BJ (cell line): ENCODE measurements at places on chromosomes 7 and 10. TPM values are rescaled to one million over a fixed set of nuclear protein-coding genes. Genes with fewer than 3 reads are reported as not detected.

GRCh38 chr10:34206935-34207268 is 608.2 kb downstream of the PARD3 start:
- DNase-seq: no peak

GRCh38 chr7:15571301-15571878 is 9.6 kb upstream of the AGMO start:
- DNase-seq: no peak

DNA sequence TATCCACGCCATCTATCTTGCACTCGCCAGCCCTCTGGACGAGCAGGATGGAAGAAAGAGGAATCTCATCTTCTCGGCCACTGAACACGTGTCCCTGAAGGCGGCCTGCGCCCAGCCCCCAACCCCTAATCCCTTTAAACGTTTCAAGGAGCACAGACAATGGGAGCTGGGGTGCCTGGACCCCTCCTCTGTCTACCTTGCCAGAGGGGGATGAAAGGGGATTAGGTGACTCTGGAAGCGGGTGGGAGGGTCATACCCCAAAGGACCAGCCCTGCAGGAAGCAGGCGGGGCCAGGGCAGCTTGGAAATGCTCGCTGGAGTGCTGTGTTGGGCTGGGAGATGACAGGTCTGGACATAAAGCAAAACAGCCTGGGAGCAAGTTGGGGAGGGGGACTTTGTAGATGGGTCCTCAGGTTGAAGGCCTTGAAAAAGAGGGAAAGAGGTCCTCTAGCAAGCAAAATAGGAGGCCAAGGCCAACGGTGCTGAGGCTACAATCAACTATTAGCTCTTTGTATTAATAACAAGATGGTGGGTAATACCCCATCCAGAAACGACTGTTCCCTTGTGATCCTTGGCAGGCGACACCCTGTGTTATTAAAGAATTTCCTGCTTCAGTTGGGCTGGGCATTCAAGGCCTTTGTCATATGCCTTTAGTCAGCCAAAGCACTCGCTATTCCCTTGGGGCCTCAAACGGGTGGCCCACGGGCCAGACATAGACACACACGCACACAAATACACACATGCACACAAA is 126.5 kb upstream of the UNC5B start:
- no peak for DNase-seq

DNA sequence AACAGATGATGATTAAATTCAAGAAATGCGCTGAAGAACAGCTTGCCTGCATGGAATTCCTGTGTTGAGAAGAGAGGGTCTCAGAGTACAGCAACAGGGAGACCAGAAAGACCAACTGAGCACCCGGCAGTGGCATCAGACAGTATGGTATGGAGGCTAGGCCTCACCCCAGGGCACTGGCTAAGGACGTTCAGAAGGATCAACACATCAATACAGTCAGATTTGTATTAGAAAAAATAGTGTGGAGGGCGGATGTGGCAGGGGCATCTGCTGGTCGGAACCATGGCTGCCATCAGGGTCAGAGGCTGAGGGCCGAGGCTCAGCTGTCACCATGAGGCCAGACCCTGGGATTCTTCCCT is 142.1 kb downstream of the ADARB2 start:
- no peak for DNase-seq

Gene OR2A42
- polyA plus RNA-seq: 0.02 TPM in 1 of 2 replicates, not detected in the other

Gene SMARCD3
- polyA plus RNA-seq: 37.7 and 46.6 TPM in 2 replicates

GRCh38 chr10:52814506-52814905 is 41.9 kb upstream of the MBL2 start:
- no peak for DNase-seq

Gene PPP1R9A
- 0.09 and 0.16 TPM in 2 replicates for polyA plus RNA-seq

DNA sequence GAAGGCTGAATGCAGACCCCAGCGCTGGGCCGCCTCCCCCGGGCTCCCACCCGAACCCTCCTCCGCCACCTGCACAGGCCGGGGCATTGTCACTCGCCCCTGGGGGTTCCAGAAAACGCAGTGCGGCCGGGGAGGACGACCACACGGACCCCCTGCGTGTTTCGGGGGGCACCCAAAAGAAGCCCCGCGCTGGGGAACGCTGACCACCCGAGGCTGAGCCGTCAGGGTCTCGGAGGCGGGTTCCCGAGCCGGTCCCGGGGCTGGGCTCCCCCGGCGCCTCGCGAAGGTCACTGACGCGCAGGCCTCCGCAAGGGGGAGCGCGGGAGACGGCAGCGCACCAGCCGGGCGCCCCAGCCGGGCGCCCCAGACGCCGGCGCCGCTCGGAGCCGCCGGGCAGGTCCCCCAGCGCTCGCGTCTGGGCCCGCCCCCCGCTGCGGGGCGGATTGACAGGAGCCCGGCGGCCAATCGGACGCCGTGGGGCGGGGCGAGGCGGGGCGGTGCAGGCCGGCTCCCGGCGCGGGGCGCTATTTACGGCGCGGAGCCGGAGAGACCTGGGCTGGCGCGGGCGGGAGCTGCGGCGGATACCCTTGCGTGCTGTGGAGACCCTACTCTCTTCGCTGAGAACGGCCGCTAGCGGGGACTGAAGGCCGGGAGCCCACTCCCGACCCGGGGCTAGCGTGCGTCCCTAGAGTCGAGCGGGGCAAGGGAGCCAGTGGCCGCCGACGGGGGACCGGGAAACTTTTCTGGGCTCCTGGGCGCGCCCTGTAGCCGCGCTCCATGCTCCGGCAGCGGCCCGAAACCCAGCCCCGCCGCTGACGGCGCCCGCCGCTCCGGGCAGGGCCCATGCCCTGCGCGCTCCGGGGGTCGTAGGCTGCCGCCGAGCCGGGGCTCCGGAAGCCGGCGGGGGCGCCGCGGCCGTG is at the start of gene BAMBI:
Gene BAMBI (plus strand): TSS at position 554 of the 920 bp plus-strand sequence. CDS start 377 bp downstream, outside the sequence.
- no peak for DNase-seq

Gene MOGAT3
- not detected in 2 replicates for polyA plus RNA-seq

Gene GNGT1
- polyA plus RNA-seq: not detected in 2 replicates

DNA sequence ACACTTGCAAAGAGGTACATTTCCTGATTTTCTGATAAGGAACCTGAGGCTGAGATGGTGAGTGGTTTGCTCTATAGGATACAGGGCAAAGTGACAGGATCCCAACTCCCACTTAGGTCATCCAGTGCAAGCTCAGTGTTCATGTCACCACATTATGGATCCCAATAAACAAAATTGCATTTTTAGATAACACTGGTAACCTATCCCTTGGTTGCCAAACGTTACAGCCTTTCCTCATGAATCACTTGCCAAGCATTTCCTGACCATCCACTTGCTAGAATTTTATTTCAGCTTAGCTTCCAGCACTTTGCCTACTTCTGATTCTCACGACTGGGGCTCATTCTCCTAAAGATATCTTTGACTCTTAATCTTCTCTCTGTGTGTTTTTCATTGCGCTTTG is 131.4 kb upstream of the ODAD2 start:
- peak; percentile 50 for DNase-seq

Gene POLR3A
- 12.1 and 12.7 TPM in 2 replicates for polyA plus RNA-seq

Gene LLCFC1
- polyA plus RNA-seq: not detected in 2 replicates

Gene LRIT1
- polyA plus RNA-seq: not detected in 2 replicates

- no peak for DNase-seq
Measured at GRCh38 chr7:130303982-130304381, 11.0 kb downstream of the CPA4 start.

GRCh38 chr7:78746301-78746700 is 707.2 kb downstream of the MAGI2 start:
- no peak for DNase-seq

- DNase-seq: no peak
Measured at GRCh38 chr10:56895306-56895705, 534.2 kb upstream of the ZWINT start.

DNA sequence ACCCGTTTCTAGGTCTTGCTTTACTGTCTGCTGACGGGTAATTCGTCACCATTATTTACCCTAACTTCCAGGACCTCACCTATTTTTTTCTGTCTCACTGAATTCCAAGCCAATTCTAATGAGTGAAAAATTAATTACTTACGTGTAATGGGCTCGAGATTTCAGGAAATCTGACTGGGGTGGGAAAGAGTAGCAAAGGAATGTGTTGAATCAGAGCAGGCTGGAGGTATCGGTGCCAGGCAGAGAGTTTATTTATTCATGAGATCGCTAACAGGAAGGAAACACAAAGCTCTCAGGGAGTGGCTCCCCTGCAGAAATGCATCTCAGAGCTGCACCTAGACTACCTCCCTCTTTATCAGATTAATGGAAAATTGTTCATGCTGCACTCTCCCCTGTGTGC is 4.0 kb upstream of the DIP2C start:
- DNase-seq: no peak

Gene SCIN
- 0.06 and 0.17 TPM in 2 replicates for polyA plus RNA-seq

DNA sequence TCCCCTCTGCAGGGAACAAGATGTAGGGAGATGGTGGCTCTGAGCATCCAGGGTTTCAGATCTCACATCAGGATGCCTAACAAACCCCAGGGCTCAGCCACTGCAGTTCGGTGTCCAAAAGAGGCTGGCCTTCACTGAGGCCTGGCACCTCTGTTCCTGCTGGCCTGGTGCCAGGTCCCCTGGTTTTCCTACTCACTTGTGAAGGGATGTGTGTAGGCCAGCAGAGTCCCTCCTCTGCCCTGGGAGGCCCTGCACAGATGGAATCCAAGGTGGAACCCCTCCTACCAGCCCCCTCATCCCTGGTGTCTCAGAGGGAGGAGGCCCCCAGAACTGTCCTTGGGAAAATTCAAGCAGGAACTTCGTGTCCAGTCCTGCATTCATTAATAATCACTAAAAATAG is 260.6 kb downstream of the CCSER2 start:
- no peak for DNase-seq

- no peak for DNase-seq
Measured at GRCh38 chr7:3682028-3682710, 381.1 kb downstream of the SDK1 start.

Gene CYP2W1
- polyA plus RNA-seq: not detected in 2 replicates

DNA sequence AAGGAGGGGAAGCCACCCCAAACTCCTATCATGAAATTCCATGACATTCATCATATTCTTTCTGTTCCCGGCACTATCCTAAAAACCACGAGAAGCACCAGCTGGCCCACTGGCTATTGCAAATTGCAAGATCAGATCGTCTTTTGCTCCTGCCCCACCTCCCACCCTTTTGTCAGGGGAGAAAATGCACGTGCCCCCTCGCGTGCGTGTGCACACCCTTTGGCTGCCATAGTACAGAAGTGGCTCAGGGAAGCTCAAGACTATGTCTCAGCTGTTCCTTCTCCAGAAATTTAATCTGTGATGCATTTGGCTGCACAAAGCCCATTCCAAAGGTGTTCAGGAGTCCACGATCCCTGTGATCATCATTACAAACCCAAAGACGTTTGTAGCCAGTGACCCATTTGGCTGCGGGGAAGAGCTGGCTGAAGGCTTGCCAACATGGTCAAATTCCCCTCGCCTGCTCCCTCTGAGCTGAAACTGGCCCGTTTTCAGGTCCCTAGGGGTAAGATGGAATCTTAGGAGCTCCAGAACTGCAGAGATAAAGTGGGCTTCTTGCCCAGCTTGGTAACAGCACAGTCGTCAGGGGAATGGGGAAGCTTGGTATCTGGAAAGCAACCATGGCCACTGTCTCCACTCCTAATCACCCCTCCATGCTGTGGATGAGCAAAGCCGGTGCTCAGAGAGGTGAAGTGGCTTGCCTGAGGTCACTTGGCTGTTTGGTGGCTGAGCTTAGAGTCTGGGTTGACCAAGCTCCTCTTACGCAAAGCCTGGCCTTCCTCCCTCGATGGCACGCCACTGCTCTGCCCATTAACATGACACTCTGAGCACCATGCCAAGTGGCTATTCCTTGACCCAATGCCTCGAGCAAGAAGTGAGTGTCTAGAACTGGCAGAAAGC is 155.4 kb downstream of the NEURL1 start:
- DNase-seq: no peak

Gene ZNF783
- polyA plus RNA-seq: 5.9 and 6.9 TPM in 2 replicates

Gene CHST3
- 15.3 and 20.9 TPM in 2 replicates for polyA plus RNA-seq

DNA sequence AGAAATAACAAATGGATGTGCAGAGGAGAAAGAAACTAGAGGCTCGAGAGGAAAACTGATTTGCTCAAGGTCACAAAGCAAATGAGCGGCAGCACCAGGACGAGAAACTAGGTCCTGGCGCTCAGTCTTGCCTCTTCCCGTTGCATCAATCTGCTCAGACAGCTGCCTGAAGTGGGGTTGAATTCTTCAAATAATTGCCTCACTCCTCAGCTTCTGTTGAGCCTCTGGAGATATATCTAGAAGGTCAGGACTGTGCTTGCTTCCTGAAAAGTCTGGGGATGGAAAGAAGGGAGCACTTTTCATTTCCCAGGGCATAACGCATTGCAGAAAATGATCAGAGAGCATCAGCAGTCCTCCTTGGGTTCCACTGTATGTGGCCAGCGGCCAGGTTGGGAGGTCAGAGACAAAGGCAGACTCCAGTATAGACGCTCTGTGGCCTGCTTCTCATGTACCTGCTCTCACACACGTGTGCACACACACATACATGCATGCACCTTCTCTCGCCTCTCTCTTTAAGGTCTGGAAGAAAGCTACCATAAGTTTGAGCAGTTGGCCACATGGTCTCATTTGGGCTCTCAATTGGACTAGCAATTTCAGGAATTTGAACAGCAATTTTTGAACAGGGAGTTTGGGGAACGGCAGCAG is 83.7 kb upstream of the DUSP5 start:
- no peak for DNase-seq

GRCh38 chr7:54833001-54833467 is 74.0 kb upstream of the SEC61G start:
- no peak for DNase-seq

- DNase-seq: no peak
Measured at GRCh38 chr7:45968856-45969541, 47.9 kb upstream of the IGFBP3 start.

Gene PLAU
- 25.2 and 37.2 TPM in 2 replicates for polyA plus RNA-seq

DNA sequence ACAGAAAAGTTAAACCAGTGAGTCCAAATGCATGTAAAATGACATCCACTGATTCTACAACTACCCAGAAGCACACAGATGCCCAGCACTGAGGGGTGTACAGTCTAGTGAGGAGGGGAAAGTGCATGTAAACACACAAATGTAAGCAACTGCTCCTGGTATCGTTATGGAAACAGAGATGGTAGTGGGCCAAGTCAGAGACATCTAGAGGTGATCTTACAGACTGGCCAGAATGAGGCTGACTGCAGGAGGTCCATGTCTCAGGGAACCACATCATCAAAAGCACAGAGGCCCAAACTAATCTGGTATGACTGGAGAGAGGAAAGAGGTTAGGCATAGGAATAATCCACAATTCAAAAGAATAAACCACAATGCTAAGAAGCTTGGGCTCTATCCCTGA is 176.5 kb downstream of the SRPK2 start:
- DNase-seq: no peak

Gene HECW1
- 2.1 and 2.9 TPM in 2 replicates for polyA plus RNA-seq

Gene TMEM178B
- polyA plus RNA-seq: 0.43 and 0.59 TPM in 2 replicates

DNA sequence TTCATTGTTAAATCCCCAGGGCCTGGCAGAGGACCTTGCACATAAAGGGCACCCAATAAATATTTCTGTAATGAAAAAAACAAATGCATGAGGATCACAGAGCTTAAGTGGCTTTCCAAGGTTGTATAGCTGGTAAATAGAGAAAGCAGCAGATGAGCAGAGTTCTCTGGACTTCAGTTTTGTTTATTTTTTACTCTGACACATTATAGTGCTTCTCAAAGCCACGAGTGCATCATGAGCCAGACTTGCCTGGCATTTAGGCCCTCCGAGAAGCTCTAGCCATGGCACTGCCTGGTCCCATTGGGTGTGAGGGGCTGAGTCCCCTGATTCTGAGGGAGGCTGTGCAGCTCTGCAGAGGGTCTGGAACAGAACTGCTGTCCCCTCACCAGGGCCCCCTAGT is 87.2 kb upstream of the ZNF32 start:
- no peak for DNase-seq

- DNase-seq: no peak
Measured at GRCh38 chr10:60604342-60604741, 173.9 kb upstream of the CDK1 start.
